ENCODE measurements at places on chromosomes 4 and X.

- no peak for DNase-seq
Measured at GRCh38 chr4:155639704-155640523, 26.7 kb upstream of the GUCY1A1 start.

GRCh38 chrX:70478526-70479245 is 34.1 kb downstream of the DLG3 start:
- no peak for DNase-seq

- no peak for DNase-seq
Measured at GRCh38 chr4:188016754-188017153, 21.2 kb downstream of the ZFP42 start.

GRCh38 chrX:153970357-153971123 is 1.1 kb downstream of the HCFC1 start:
- DNase-seq: no peak

DNA sequence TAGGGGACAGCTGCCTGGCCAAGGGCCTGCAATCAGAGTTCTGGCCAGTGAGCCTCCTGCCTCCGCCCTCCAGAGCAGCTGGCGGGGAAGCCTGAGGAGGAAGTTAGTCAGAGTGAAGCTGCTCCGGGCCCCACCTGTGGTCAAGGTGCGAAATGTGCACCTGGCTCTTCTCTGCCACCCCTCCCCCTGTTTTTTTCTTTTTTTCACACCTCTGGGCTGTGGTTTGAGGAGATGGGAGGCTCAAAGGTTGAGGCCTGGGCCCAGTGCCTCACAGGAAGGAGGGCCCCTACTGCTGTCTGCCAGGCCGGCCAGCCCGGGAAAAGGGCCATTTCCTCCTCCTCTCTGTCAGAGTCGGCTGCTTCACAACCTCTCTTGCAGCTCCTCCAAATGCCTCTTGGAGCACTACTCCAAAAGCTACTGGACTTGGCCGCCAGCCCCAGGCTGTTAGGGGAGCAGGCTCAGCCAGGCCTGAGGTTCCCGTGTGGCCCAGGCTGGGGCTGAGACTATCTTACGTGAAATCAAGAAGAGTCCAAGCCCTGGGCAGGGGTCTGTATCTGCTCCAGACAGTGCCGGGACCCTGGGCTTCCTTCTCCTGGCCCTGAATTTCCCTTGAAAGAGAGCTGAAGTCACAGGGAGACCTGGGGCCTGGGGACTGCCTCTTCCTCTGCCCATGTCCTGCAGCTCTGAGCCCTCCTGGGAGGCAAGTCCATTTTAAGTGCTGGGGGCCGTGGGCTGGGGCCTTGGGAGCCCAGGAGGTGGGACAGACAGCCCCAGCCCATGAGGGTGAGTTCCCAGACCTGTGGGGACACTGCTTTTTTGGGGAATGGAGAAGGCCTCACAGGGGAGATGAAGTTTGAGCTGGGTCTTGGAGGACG is 4.5 kb upstream of the CXCR3 start:
- DNase-seq: peak; percentile 65

GRCh38 chrX:6074532-6074931 is 154.1 kb downstream of the NLGN4X start:
- no peak for DNase-seq

GRCh38 chr4:43014256-43014655 is 121.7 kb downstream of the GRXCR1 start:
- DNase-seq: no peak

Data from T-helper 9 cell (primary cell).